Stimulated activated CD8-positive, alpha-beta memory T cell treated with anti-CD3 and anti-CD28 coated beads, Interleukin-12 subunit alpha, Interleukin-12 subunit beta, amount 100 ng/mL, for 4 hours (primary cell): ENCODE measurements at places on chromosomes 2 and 18.

DNA sequence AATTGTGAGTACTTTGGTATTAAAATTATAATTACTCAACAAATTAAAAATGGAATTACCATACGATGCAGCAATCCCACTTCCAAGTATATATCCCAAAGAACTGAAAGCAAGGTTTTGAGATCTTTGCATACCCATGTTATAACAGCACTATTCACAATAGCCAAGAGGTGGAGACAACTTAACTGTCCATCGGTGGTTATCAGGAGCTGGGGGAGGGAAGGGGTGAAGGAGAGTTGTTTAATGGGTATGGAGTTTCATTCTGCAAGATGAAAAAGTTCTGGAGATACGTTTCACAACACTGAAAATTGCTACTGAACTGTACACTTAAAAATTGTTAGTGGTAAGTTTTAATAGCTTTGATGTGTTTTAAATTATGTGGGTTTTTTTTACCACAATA, 25.7 kb downstream of the RAB10 start:
- no peak for DNase-seq

DNA sequence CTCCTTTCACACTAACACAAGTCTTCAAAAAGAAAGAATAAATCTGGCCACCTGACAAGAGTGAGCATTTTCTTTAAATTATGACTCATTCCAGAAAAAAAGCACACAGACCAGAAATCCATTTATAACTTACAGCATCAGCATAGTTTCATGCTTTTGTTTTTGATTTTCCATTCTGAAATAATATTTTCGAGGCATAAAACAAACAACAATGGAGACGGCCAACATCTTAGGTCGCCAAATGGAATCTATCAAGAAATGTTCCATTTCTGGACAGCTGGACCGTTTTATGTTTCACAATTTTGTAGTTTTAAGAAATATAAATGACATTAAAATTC, 165.4 kb upstream of the ZFP36L2 start:
- DNase-seq, result no peak

DNA sequence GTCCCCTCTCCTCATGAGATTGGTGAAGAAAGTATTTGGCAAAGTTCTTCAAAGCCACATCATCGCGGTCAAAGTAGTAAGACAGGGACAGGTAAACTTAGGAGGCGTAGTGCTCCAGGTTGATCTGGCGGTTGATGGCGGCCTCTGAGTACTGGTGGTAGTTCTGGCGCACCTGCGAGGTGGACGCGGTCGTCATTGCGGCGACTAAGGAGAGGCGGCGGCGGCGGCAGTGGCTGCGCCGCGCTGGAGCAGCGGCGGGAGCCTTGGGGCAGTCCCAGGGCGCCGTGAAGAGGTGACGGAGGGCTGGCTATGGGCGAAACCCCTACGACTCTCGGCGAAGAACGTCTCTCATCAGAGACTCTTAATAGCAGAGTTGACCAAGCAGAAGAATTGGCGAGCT, 107.2 kb upstream of the UBE2E3 start:
- no peak for DNase-seq

DNA sequence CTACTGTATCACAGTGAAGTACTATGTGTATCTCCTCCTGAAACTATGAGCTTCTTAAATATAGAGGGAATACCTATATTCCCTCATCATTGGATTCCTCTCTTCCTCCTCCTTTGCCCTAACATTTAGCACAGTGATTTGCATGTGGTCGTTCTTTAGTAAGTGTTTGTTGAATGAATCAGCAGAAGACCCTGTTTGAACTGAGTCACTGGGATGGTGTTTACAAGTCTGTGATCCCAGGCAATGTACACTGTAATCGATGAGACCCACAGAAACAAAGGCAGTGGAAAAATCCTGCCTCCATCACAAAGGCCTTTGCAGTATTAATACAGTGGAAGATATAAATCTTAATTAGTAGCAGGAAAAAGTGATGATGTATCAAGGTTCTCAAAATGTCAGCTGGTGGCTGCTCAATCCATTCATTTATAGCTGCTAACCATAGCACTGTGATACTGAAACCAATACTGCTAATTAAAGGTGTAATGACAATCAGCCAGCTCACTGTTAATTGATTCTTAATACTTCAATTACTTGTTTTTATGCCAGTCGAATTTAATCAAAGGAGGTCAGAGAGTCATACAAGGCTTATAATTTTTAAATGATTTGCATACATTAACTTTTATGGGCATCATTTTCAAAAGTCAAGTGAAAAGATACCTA, 20.8 kb upstream of the MYO3B start:
- no peak for DNase-seq

DNA sequence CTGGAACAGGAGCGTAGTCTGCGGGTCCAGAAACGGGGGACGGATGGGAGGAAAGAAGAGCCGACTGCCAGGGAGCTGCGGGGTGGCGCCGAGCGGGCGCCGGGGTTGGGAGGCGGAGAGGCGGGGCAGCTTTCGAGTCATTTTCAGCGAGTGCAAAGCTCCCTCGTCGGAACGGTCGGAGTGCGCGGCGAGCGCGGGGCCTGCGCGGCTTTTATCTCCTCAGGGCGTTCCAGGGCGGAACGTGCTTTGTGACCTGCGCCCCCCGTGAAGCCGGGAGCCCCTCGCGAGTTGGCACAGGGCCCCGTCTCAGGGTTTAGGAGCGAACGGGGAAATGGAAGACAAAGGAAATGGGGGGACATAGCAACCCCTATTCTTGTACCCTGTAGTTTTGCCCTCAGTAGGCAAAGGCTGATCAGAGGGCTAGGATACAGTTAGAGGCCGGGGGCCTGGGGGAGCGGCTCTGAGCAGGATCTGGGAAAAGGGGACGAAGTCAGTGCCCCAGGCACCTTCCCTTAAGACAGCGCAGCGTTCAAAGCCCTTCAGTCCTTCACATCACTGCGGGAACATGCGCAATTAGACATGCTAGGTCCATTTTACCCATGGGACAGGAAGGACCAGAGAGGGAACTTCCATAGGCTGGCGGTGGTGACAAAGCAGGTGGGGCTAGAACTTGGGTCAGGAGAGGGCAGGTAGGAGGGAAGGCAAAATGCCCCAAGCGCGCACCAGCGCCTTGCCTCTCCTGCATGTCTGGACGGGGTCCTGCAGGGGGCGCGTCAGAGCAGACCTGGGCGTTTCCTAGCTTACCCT, 60.1 kb upstream of the IL1RL1 start:
- no peak for DNase-seq

GRCh38 chr2:45904946-45905631, 253.6 kb downstream of the PRKCE start:
- no peak for DNase-seq

- no peak for DNase-seq
Measured at GRCh38 chr2:222939208-222939856, 78.5 kb downstream of the ACSL3 start.

DNA sequence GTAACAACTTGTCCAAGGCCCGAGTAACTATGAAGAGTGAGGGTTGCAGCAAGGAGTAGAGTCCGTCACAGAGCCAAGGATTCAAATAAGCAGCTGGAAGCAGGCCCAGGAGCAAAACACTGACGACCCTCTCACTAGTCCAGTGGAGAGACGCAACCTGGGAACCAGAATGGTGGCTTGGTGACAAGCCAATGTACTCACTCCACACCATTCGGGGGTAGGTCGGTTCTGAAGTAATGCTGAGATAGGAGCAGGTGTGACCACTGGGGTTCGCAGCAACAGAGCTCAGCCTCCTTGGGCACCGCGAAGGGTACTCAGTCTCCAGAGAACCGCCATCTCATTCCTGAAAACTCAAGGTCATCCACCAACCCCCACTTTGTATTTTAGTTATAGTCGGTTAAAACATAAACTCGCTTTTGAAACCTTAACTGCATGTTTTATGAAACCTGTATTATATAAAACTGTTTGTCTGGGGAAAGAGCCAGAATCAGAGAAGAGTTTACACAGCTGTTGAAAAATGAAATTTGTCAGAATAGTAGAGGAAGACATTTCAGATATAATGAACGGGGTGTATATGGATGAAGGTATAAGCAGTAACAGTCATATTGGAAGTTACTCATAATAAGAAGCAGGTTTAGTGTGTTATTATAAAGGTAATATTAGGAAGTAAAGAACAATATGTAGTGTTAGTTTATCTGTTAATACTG, 8.6 kb downstream of the ANKRD62 start:
- DNase-seq, result no peak

DNA sequence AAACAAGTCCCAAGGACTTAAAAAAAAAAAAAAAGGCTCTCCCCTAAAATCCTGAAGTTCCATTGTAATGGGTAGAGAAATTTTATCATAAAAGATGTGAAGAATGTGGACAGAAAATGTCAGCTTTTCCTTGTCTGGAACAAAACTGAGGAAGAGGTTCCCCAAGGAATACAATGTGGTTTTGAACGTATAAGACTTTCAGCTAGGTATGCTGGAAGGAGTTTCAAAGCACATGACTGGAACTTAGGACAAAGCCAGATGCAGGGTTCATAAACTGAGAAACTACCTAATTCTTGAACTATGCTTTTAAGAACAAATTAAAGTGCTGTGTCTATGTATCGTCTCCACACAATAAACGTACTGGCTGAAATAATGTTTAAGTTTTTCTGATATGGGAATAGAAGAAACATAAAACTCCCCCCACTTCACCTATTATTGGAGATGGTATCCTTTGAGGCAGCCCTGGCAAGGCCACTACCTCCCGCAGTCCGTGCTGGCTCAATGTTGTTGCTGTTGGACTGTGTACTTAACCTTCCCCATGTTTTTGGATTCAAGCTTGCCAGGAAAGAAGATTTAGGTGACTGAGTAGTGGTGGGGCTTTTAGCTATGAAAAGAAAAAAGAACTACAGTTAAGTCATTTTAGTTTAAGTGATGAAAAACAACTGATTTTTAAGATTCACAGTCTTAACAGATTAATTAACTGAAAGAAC, 84.2 kb upstream of the DNER start:
- no peak for DNase-seq

DNA sequence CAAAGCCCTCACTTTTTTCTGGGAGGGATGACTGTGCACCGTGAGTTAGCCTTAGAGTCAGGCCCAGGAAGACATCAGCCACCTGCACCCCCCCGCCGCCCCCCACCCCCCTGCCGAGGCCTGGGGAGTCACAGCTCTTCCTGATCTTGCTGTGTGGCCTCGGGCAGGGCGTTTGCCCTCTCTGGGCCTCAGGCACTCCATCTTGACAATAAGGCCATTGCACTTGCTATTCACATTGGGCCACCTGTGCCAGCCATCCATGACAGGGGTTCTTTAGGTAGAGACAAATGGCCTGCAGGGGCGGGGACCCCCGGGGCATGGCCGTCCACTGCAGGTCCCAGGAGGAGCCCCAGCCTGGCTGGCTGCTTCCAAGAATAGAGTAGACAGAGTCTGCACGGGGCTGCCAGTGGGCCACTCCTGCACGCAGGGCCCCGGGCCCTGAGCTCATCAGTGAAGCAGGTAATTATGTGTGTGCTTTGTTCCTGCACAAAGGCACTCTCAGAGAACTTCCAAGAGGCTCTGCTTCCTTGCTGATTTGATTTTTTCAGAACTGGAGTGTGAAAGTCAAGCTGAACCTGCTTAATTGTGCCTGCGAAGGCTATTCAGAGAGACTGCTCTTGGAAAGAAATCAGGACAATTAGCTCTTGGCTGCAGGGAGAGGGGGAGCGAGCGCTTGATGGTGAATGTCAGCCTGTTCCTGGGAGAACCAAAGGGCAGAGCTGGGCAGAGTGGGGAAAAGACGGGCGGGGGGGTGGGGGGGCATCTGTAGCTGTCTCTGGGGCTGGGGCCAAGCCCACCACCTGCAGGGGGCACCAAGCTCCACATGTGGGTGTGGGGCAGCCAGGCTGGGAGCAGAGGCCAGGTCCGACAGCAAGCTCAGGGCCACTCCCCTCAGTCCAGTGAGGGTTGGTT, 40.3 kb downstream of the RRM2 start:
- DNase-seq, result no peak

DNA sequence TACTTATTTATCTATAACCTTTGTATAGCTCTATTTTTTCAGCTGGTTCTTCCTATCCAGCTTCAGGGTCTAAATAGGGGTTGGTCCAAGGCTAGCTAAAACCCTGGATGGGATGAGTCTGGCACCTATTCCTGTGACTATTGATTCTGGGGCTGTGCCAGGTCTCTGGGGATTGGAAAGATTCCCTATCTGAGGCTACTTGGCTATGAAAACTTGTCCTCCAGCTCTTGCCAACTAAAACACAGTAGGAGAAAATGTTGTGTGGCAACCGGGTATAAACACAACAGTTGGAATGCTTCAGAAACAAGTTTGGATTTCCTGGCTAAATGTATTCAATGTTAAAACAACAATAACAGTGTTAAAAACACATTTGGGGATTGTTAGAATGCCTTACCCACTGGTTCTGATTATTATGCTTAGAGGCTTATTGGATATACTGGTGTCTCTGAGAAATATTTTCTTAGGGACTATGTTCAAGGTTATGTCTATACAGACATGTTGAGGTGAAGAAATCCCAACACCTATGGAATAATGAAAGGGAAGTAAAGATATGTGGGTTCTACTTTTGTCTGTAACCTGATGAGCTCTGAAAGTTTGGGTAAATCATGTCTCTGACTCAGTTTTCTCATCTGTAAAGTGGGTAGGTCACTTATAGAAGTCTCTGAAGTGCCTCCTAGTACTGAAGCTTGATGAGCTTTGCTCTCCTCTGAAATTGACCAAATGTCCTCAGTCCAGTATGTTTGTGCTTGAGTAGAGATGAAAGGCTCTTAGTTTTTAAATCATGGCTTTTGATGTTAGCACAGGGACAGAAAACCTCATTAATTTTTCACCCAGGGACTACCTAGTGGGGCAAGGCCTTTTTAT, 460.7 kb downstream of the MTX2 start:
- DNase-seq, result no peak

DNA sequence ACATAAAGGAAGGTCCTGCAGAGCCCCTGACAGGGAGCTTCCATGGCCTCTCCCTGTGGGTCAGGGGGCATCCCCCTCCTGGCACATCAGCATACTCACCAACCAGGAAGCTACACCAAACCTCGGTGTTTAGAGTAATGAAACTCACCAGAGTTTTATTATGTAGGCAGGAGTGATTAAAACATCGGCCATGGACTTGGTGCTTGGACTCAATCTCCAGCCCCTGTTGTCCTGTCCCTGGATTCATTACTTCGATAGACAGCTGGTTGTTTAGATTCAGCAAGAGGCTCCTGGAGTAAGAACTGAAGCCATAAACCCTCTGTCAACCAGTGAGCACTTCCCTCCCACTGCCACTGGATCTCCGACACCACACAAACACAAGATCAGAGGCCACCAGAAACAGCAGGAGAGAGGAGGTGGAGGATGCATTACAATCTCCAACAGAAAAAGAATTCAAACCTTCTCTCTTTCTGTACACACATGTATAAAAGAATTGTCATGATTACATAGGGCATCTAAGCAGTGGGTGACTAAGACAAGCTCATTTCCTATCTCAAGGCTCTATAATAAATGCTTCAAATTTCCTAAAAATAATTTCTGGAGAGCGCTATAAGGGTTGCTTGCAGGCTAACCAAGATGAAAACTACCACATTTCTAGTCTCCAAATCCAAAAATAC, 27.2 kb downstream of the TBC1D8 start:
- no peak for DNase-seq
